ENCODE measurements at places on chromosomes 2 and 18.

GRCh38 chr2:99643787-99644418 lies 154.1 kb upstream of the REV1 start:
- DNase-seq, result no peak

DNA sequence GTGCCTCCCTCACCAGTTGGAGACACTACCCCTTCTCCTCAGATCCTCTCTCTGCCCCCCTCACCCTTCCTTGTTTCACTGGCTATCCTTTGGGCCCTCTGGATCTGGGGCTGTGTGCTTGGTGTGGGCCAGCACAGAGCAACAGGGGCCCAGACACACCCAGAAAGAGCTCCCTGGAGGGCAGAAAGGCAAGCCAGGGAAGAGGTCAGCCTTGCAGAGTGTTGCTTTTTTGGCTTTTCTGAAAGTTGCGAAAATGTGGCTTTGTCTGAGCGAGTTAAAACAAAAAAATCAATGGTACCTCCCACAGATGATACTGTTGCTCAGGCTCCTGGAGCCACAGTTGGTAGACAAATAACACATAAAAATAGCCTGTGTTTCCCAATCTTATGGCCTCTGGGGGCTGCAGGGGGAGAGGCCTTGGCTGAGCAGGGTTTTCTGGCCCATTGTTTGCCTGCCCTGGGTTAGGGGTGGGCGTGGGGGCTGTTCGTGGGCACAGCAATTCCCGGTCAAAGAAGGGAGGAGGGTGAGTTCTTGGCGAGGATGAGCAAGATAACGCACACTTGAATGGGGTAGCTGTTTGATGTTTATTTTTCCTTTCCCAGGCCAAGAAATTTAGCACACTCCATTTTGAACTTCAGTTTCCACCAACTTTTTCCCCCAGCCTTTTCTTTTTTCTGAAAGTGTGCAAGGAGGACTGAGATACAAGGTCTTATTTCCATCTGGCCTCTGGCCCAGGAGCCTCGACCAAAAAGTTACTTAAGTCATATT lies 167.0 kb upstream of the HAAO start:
- no peak for DNase-seq

DNA sequence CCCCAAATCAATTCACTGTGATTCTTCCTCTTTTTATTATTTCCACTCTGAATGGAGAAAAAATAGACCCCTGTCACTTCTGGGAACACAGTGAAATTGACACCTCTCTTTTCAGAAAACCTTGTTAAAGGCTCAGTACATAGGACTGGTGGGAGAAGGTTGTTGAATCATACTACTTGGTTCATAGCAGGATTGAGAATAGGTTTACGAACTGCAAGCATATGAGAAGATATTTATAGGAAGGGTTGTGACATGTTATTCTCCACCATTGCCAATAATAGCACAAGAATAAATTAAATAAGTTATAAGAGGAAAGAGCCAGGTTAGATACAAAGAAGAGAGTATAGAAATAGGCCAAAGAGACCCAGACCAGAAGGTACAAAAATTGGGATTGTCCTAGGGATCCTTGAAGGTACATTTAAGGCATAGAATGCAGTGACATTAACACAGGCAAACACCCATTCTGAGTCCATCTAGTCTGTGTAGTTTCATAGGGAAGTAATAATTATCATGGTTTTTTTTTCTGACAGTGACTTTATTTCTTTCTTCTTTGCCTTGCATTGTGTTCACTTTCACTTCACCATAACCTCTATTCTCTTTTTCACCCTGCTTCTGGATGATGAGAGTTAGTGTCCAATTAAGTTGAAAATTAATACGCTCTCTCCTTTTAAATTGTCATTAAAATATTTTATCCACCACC lies 21.8 kb upstream of the SERPINE2 start:
- DNase-seq, result no peak

- no peak for DNase-seq
Measured at GRCh38 chr2:159146996-159147666, 139.4 kb downstream of the WDSUB1 start.

DNA sequence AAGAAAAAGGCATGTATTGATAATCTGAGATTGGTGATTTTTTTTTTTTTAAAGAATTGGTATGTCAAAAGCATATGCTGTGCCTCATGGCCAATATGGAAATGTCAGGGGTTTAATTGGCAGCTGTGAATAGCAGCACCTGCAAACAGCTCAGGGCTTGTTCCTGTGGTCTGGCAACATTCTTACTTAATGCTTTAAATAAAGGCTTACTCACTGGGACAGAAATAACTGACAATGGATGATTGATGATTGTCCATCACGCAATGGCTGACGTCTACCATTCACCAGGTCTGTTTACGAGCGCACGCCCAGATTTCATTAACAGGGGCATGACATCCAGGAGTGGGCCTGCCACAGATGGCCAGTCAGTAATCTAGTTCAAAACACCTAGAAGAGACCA lies 66.7 kb downstream of the ETAA1 start:
- DNase-seq, result peak; percentile 85

DNA sequence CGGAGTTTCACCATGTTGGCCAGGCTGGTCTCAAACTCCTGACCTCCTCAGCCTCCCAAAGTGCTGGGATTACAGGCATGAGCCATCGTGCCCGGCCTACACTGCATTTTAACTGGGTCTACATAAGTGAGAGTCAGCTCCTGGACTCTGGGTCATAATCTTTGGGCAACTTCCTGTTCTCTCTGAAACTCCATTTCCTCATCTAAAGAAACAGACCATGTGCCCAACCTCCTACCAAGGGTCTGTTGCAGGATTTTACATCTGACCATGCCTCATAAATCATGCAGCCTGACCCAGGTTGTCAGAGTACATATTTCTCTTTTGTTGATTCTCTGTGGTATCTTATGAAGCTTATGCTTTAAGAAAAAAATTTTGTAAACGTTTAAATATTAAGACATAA lies 280.4 kb downstream of the ALPK2 start:
- DNase-seq, result no peak

DNA sequence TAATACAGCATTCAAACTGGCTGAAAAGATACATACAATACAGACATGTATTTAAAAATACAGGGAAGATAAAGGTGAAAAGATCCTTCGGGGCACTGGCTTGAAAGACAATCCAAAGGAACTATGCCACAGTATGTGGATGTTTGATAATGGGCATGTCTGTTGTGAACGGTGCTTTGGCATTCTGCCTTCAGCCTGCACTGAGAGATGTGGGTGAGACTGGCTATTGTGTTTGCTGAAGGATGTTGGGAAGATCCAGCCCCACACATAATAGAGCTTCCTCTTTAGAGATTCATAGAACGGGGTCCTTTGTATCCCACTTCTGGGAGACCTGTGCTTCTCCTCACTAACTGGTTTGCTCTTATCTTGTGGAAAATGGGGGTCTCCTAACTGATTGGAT lies 65.1 kb upstream of the CXCR4 start:
- no peak for DNase-seq

DNA sequence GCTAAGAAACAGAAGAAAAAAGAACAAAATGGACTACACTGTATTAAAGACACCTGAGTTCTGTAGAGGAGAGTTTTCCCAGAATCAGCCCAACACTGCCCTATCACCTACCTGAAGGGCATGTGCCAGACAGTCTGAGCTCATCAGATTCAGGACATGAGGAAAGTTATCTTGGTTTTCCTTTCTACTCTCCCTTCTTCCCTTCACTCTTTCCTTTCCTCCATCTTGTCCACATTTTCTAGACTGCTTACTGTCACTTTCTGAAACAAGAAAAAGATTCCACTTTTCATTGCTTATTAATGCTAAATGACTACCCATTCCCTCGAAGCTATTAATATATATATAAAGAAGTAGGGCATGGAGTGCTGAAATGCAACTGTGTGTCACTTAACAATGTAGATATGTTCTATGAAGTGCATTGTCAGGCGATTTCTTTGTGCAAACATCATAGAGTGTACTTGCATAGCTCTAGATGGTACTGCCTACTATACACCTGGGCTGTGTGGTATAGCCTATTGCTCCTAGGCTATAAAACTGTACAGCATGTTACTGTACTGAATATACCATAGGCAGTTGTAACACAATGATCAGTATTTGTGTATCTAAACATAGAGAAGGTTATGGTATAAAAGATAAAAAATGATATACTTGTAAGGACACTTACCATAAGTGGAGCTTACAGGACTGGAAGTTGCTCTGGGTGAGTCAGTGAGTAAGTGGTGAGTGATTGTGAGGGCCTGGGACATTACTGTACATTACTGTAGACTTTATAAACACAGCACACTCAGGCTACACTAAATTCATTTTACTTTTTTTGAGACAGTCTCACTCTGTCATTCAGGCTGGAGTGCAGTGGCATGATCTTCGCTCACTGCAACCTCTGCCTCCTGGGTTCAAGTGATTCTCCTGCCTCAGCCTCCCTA lies 145.5 kb upstream of the ITGA6 start:
- DNase-seq, result no peak

DNA sequence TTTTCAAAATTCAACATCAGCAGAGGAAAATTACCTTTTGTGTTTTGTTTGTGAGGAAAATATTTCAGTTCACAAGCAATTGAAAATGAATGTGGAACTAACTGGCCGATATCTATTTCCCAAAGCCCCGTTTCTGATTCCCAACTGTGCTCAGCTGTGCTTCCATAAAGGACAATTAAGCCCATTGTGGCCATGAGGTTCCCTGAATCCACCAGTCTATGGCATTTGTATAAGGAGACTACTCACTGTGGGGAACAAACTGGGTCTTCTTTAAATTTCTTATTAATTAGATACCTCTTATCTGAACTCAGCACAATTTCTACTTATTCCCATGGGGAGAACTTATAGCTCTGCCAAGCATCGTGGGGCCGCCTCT lies 31.4 kb upstream of the AGAP1 start:
- no peak for DNase-seq

DNA sequence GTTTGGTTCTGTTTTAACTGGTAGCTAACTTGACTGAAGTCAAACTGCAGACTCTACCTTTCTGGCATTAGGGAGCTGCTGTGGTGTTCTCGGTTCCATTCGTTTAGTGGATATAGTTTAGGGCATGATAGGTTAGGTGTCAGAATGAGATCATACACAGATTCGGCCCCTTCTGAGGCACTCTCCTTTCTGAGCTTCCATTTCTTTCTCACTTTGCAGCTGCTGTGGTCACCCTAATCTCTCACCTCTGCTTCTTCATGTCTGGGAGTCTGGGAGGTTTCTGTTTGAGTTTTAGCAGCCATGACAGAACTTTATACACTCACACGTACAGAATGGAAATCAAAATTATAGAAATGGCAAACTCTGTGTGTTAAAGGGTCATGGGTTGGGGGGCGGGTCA lies 122.8 kb downstream of the ATP9B start:
- DNase-seq, result no peak

DNA sequence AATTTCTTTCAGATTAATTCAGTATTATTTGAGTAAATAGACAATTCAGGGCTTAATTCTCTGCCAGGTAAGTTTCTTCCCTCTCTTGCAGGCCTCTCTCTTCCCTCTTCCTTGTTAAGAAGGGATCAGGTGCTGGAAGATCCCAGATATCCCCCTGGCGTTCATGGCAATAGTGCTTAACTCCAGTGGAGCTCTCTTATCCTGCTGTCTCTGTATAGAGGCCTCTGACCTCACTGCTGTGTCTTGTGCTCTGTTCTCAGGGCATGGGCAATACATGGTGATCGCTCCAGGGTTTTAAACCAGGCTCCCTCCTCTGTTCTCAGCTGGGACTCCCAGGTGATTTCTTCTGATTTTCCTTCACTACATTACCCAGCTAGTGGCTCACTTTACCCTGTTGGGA lies 226.8 kb downstream of the MC4R start:
- DNase-seq, result no peak

GRCh38 chr2:165795011-165795410 lies 964 bp upstream of the GALNT3 start:
- DNase-seq, result no peak

GRCh38 chr2:229270551-229271410 lies at the start of gene PID1:
Gene PID1, minus strand, starts transcription at chr2:229271287. Its CDS starts 244 bp downstream, at chr2:229271043.
- peak; percentile 48 for DNase-seq

DNA sequence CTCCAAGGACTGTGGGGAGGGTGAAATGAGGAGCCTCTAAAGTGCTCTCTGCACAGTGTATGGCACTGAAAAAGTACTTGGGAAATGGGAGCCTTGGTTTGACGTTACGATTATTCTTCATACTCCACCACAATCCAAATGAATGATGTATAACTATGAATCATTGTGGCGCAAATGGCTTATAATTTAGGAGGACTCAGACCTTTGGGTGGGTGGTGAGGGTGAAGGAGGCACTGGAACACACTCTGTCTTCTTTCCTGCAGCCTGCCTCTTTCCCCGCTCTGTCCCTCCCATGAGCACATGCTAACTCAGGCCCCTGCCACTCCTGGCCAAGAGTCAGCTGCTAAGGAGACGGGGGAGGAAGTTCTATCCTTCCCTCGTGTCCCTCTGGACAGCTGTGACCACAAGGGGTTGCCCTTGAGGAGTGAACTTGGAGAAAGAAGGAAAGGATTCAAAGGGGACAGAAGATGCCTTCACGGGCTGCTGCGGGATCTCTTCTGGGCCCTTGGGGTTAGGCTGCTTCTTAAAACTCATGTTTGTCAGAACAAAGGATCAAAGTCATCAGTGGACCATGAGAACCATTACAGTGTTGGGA lies 36.5 kb downstream of the POLR1A start:
- DNase-seq, result no peak

DNA sequence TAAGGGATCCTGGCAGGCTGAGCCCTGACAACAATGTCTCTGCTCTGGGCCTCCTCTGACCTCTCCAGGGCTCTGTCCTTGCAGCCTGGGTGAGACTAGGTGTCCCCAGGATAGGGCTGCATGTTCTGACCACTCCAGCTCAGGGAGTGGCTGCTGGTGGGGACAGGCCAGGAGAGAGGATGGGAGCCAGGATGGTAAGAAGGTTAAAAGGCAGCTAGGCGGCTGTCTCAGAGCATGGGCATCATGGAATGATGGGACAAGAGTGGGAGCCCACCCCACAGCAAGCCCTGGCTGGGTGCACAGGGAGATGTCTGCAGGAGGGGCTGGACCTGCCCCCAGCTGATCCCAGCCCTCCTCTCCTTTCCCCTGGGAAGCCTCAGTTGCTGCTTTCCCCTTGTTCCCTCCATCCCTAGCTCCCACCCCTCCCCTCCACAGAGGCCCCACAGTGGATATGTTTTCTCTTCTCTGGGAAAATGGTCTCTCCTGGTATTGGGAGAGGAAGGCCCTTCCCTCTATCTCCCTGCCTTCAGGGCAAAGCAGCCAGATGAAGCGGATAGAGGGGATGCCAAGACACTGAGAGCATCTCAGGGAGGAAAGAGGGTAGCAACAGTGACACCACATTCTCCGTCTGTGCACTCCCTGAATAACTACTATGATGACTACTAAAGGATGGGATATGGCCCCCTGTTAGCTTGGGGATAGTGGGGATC lies 334.3 kb downstream of the DYSF start:
- DNase-seq, result no peak
